Stimulated activated CD8-positive, alpha-beta memory T cell treated with anti-CD3 and anti-CD28 coated beads, Interleukin-15, amount 100 ng/mL, for 48 hours (primary cell): ENCODE measurements at places on chromosomes 4 and X.

GRCh38 chrX:116872931-116873330 lies 410.2 kb upstream of the CT83 start:
- DNase-seq, result no peak

- DNase-seq, result no peak
Measured at GRCh38 chr4:85861064-85861765, 386.3 kb downstream of the ARHGAP24 start.

- no peak for DNase-seq
Measured at GRCh38 chr4:66633477-66633876, 911.8 kb downstream of the CENPC start.

GRCh38 chr4:92847026-92847425 lies 543.3 kb downstream of the GRID2 start:
- no peak for DNase-seq
